ENCODE measurements at places on chromosomes 5 and 9. TPM values are rescaled to one million over a fixed set of nuclear protein-coding genes. Genes with fewer than 3 reads are reported as not detected.

Gene PCDHA11
- 9.9 TPM for total RNA-seq

Gene OR1Q1
- total RNA-seq: not detected

Gene FOXD4
- 1.5 TPM for total RNA-seq

DNA sequence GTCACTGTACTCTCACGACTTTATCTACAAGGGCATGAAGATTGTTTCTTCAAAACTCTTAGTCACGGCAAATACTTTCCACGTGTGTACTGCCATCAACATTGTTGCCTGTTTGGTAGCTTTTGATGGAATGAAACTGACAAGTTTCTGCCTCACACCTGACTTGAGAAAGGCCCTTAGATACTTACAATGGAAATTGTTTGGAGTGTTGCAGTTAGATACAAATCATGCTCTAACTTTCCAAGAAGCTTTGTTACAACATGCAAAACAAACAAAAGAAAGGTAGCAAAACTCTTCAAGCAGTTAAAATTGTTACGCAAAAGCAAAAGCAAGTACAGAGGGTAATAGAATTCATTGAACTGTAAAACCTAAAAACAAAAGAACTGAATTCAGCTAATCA lies 91.1 kb upstream of the TLE4 start:
- no peak for DNase-seq
- H3K4me1 ChIP-seq: no peaks in the 10 kb centered on the region
- no peaks in the 10 kb centered on the region for H3K36me3 ChIP-seq
- no peak overlapping the region for H3K27ac ChIP-seq
- no peak overlapping the region for H3K4me3 ChIP-seq
- peaks cover 13% of the 10 kb centered on the region for H3K27me3 ChIP-seq

- no peaks in the 10 kb centered on the region for H3K36me3 ChIP-seq
- H3K4me1 ChIP-seq: no peaks in the 10 kb centered on the region
- DNase-seq: no peak
- H3K27me3 ChIP-seq: no peaks in the 10 kb centered on the region
- H3K27ac ChIP-seq: no peak overlapping the region
Measured at GRCh38 chr5:178527458-178528307, 62.5 kb downstream of the COL23A1 start.

- no peak overlapping the region for H3K4me3 ChIP-seq
- H3K27ac ChIP-seq: no peak overlapping the region
- no peak for DNase-seq
Measured at GRCh38 chr5:159427180-159428012, 97.1 kb upstream of the IL12B start.
